ENCODE measurements at places on chromosomes 2 and 18.

GRCh38 chr18:79545255-79545654 lies 134.3 kb upstream of the CTDP1 start:
- no peak for DNase-seq

DNA sequence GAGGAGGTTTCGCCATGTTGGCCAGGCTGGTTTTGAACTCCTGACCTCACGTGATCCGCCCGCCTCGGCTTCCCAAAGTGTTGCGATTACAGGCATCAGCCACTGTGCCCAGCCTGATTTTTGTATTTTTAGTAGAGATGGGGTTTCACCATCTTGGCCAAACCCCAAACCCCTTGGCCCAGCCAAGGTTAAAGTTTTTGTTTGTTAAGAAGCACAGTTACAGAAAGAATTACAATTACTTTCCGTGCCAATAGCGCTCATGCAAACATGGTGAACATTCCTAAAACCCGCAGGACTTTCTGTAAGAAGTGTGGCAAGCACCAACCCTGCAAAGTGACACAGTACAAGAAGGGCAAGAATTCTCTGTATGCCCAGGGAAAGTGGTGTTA lies 26.1 kb downstream of the ITSN2 start:
- DNase-seq, result no peak

DNA sequence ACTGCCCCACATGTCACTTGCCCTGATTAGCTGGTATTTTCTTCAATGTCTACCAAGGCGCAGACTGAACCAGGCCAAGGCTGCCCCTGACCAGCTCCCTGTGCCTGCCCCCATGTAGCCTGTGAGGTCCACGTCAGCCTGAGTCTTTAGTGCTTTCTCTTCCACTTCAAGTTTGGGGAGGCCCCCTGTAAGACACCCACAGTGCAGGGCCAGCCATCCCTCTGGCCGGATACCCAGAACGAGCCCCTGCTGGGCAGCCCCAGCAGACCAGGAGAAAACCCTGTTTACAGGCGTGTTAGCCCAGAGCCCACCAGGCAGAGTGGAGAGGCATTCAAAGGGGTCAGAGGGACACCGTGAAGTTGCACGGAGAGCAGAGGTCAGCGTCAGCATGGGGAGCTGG lies 92.4 kb downstream of the TFCP2L1 start:
- DNase-seq, result no peak

- no peak for DNase-seq
Measured at GRCh38 chr18:46325895-46326294, 221.7 kb downstream of the HAUS1 start.

GRCh38 chr18:36481201-36481657 lies 183.7 kb downstream of the FHOD3 start:
- no peak for DNase-seq

- no peak for DNase-seq
Measured at GRCh38 chr2:220051716-220052115, 424.3 kb downstream of the SLC4A3 start.

- peak; percentile 11 for DNase-seq
Measured at GRCh38 chr2:239264838-239265651, 135.8 kb downstream of the HDAC4 start.

- DNase-seq, result peak; percentile 49
Measured at GRCh38 chr2:80073134-80073561, 231.4 kb downstream of the LRRTM1 start.
